ENCODE measurements at places on chromosomes 2 and 18. TPM values are rescaled to one million over a fixed set of nuclear protein-coding genes. Genes with fewer than 3 reads are reported as not detected.
A peak's percentile ranks its signal among the peaks of the same experiment; 100 is the strongest.

DNA sequence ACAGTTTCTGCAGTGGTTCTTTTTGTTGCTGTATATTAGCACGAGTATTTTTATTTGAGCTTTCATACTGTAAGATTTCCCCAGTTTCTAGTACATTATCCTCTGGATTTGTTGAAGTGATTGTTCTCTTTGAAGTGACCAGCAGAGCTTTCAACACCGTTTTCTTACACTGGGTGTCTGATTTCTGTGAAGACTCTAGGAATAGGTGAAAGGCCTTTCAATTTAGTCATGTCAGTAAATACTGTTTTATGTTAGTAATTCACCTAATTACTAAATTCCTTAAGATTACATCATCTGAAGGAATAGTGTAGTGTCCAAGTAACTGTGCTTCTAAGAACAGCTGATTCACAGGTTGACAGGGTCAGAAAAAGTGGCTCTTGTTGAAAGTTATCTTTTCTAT lies 2.3 kb downstream of the PPM1B start:
- no peak for DNase-seq

DNA sequence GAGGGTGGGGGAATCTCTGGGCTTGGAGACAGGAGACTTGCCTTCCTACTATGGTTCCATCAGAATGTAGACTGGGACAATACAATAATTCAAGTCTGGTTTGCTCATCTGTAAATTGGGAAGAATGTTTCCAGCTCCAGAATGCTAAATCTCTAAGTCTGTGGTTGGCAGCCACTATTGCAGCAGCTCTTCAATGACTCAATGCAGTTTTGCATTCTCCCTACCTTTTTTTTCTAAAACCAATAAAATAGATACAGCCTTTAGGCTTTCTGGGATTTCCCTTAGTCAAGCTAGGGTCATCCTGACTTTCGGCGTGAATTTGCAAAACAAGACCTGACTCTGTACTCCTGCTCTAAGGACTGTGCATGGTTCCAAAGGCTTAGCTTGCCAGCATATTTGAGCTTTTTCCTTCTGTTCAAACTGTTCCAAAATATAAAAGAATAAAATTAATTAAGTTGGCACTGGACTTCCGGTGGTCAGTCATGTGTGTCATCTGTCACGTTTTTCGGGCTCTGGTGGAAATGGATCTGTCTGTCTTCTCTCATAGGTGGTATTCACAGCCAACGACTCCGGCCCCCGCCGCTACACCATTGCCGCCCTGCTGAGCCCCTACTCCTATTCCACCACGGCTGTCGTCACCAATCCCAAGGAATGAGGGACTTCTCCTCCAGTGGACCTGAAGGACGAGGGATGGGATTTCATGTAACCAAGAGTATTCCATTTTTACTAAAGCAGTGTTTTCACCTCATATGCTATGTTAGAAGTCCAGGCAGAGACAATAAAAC lies 6.5 kb downstream of the TTR start:
- DNase-seq, result no peak

DNA sequence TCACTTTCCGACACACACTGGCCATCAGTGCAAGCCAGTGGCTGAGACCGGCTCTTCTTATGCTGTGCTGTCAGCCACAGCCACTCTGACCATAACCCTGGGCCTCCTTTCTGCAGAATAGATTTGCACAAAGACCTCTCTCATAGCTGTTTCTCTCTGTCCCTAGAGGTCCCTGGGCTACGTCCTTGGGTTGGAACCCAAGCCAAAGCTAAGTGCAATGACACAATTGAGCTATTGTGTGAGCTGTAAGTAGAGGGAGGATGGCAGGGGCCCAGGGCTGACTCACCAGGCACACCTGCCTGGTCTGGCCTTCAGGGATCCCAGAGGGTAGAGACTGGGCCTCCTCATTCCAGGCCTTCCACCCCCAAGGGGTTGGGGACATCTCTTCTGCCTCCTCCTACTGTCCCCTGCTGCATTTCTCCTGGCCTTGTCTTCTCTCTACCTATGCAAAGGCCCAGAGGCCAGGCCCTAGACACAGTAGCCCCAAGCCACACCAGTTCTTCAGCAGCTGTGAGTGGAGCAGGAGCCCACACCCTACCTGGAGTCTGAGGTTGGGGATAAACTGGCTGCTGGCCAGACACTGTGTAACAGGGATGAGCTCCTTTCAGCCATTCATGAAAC lies 174.6 kb downstream of the NCK2 start:
- DNase-seq, result no peak

DNA sequence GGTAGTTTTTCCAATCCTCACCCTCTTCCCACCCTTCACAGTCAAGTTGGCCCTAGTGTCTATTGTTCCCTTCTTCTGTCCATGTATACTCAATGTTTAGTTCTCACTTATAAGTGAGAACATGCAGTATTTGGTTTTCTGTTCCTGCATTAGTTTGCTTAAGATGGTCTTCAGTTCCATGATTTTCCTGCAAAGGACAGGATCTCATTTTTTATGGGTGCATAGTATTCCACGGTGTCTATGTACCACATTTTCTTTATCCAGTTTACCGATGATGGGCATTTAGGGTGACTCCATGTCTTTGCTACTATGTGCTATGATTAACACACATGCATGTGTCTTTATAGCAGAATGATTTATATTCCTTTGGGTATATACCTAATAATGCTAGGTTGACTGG lies 104.4 kb downstream of the STRN start:
- no peak for DNase-seq

- no peak for DNase-seq
These were observed 11.3 kb upstream of the FSHR start for GRCh38 chr2:49165662-49166061.

REEP1 gene
- 12.3 TPM for total RNA-seq

GRCh38 chr2:602571-603359 lies 74.4 kb downstream of the TMEM18 start:
- peak; percentile 54 for DNase-seq

AQP12B gene
- not detected for total RNA-seq

GRCh38 chr2:16188261-16188890 lies 248.0 kb downstream of the MYCN start:
- no peak for DNase-seq
